ENCODE measurements at places on chromosomes 6 and 20.
A peak's percentile ranks its signal among the peaks of the same experiment; 100 is the strongest.

GRCh38 chr6:150548330-150548729 is 51.4 kb upstream of the PLEKHG1 start:
- no peak for DNase-seq

DNA sequence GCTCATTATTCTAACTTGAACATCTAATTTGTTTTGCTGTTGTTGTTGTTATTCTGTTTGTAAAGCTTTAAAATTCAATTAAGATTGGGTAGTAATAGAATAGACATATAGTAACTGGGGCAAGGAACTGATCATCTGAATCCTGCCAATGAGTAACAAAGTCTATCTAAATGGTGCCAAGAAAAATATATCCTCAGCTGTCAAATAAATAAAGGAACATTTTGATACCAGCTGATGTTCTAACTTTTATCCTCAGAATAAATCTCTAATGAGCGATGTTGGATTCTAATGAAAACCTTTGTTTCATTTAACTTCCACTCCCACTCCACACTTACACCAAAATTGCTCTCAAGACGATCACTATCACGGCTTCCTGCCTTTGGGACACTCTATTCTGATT is 210.9 kb downstream of the TINAG start:
- DNase-seq, result no peak

- no peak for DNase-seq
Observed at GRCh38 chr6:147035886-147036285, 168.3 kb upstream of the STXBP5 start.

DNA sequence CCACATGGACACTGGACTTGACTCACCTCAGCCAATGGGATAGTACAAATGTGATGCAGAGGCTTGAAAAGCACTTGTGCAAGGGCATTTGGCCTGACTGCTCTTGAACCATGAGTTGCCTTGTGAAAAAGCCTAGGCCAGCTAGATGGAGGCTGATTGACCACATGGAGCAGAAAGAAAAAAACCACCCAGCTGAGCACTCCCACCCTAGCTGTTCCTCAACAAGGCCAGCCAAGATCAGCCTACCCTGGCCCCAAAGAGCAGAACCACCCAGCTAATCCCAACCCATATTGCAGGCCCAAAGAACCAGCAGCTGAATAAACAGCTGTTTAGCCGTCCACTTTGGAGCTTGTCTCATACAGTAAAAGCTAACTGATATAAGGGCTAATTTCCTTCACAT is 36.7 kb downstream of the PXDC1 start:
- DNase-seq, result no peak

DNA sequence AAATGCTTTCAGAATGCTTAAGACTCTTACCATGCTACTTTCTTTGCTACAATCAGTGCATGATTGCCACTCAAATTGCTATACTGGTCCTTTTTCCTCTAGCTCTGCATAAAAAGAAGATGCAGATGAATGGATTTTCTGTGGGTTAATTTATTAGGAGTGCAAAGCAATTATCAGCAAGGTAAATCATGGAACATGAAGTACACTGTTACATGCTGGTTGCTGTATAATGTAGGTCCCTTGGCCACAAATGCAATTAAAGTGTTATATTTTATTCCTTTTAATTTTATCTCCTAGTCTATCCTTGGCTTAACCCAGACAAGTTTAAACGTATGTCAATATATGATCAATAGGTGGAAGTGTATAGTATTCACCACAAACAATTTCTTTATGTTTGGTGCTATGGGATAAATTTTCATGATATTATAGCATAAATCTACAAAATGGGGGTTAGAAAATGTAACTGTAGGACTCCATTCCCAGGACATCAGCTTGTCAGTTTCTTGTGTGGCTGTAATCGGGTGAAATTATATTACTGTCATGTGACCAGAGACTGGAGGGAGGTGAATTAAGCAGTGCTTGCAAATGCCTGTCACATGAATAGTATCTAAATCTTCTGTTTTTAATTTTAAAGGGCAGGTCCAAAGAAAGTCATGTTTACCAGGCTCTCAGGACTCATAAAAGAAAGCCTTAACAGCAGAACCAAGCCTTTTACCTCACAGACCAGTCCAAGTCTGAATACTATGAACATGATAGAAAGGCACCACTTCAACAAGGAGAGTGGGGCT is 176.9 kb upstream of the ID4 start:
- no peak for DNase-seq

GRCh38 chr6:107186047-107186446 is 70.7 kb upstream of the BEND3 start:
- no peak for DNase-seq

DNA sequence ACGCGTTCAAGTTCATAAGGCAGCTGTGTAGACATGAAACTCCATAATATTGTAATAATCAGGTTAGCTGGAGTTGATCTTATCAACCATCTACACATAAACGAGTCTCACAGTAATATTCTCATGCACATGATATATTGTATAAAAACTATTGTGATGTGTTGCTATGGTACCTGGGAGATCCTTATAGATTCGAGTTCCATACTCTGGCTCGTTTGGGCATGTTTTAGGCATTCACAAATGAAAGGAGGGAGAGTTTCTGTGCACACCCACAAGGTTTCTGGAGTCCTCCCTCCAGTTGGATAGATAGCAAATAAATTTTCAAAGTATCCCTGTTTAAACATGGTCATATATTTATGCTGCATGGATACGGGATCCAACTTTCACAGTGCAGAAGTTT is 567.5 kb upstream of the SLC35B3 start:
- no peak for DNase-seq

DNA sequence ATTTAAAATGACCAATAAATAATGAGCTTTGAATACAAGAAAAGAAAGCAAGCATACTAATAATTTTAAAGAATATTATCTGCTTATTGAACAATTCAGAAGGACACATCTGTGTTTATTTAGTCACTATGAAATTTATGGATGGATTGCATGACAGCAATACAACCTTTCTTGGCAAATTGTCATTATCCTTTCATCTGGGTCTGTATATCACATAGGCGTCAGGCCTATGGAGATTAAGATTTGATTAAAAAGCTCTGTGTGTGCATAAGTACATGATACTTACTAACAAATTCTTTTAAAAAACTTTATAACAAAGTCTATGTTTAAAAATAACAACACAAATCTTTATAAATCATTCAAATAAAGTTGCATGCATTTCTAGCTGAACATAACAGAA is 1394.4 kb downstream of the KHDRBS2 start:
- DNase-seq, result no peak

- DNase-seq, result no peak
Observed at GRCh38 chr6:83459663-83460062, 28.8 kb upstream of the ME1 start.

DNA sequence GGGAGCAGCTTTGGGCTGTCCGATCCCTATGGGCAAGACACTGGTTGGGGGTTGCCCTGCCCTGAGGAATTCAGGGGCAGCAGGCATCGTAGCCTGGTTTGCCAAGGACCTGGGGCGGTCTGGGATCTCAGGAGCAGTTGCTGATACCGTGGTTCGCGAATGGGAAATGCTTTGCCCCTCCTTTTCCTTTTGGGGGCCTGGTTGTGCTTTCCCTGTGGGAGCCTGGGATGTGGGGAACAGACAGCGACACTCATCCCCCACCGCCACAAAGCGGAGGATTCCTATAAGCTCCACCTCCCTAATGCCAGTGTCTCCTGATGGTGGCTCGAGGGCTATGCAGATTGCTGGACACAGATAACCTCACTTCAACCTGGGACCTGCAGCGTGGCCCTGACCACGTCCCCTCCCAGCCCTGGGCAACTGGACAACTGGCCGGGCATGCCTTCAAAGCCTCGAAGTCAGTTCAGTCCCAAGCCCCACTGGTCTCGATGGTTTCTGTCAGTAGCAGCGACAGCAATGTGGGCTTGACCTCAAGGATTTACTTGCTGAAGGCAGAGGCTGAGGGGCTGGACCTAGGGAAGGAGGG is 3.3 kb downstream of the CEBPB start:
- no peak for DNase-seq

GRCh38 chr6:2970034-2970685 is 1.2 kb downstream of the SERPINB6 start:
- no peak for DNase-seq

DNA sequence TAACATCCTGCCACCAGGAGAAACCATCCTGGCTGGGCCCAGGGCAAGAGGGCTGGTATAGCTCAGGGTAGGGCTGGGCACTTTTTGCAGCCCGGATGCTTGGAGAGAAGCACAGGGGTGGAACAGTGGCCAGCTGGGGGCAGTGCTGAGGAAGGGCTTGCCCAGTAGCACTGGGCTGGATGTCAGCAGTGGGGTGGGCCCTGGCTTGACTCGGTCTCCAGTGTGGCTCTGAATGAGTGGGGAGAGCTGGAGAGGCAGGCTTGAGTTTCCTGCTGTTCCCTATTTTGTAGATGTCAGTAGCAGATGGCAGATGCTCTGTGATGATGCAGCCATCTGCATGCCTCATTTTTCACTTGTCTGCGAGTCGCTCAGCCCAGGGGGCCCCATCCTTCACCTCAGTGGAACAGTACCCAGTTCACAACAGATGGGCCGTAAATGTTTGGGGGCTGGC is 56.3 kb upstream of the TULP1 start:
- DNase-seq, result peak; percentile 7

GRCh38 chr6:170152989-170153388 is 137.9 kb downstream of the DLL1 start:
- no peak for DNase-seq

DNA sequence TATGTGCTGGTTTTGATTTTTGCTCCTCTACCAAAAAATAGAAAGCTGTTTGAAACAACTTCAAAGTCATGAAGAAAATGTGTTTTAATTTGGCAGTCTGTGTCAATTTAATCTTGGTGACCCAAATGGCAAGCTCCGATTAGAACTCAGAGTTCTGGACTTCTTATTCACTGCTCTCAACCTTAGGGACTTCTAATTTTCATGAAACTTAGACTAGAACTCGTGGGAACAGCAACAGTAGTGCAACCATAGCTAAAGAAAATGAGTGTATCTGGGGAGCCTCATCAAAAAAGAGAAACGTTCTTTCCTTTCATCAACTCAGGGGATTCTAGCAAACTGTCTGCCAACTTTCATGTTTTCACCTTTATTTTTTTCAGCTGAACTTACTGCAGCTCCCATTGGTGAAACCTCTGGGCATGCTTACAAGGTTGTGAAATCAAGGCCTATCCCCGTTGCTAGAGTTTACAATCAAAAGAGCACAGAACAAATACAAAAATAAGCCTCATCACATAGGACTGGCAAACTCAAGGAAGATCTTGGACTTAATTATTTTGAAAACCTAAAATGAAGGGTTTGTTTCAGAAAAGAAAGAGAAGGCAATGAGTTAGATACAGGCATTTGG is 114.0 kb upstream of the HSF2 start:
- DNase-seq, result no peak

DNA sequence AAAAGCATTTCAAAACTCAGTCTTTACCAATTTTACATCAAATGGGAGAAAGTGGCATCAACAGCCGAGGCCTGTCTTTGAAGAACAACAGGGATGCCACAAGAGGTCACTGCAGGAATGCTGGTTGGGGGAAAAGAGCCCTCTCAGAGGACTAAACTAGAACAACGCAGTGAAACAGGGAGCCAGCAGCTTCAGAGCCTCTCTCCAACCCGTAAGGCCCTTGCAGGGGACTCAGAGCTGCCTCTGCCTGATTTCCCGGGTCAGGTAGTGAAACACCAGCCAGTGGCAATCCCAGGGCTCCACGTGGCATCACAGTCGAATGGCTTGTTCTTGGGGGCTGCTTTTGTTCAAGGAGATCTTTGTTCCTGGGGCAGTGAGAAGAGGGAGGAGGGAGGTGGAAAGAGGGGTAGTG is 55.0 kb upstream of the KCNK16 start:
- no peak for DNase-seq

DNA sequence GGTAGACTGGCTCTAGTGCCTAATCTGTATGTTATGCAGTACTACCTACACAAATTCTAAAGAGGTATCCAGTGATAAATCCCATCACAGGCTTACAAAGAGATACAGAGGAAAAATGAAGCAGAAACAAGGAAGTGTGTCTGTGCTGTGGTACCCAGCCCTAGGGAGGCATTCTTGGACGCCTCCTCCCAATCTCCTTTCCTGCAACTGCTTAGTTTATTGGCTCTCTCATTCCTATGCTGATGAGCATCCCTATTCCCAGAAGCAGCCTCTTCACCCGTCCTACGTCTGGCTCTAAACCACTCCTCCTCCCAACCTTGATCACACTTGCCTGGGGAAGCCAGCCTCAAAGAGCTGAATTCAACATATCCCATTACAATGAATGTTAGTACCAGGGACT is 34.5 kb upstream of the TGM6 start:
- DNase-seq, result no peak

DNA sequence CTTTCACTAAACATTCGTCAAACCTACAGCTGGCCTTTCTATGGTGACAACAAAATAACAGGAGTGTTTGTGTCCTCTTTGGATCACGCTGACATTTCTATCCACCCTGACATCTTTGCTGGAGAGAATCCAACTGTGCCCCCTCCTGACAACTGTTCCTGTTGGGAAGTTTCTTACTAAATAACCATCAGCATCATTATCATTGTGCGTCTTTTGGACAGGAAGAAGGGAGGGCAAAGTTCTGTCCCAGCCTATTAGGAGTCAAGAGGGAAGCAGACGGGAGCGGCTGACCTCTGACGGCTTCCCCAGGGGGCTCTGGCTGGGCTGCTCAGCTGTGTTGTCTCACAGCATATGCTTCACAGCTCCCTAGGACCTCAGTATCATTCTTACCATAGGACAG is 195.9 kb upstream of the SULF2 start:
- DNase-seq, result no peak

DNA sequence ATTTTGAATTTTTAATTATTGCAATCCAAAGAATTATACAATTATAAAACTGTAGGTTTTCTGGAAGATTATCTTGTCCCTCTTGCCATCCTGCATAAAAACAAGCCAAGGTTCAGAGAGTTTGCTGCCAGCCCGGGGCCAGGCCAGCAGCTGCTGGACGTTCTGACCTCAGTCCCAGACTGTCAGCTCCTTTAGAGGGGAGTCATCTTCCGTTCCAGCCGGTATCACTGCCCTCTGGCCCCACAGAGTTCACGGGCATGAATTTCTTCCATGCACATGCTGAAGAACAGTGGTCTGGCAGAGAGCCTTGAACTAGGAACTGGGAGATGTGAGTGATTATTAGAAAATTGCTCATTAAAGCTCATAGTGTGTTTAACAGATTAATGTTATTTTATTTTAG is 130.4 kb upstream of the QKI start:
- no peak for DNase-seq

DNA sequence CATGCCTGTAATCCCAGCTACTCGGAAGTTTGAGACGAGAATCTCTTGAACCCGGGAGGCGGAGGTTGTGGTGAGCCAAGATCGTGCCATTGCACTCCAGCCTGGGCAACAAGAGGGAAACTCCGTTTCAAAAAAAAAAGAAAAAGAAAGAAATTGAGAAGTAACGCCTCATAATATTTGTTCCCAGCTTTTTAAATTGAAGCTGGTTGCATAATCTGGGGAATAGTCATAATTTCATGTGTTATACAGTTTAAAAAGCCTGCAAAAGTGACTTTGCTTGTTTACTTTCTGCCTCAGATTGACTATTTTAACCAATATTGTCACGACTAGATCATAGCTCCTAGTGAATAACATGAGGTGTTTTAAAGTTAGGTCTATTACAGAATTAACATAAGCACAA is 7.2 kb downstream of the FAM217B start:
- no peak for DNase-seq

Measured in activated CD8-positive, alpha-beta memory T cell treated with anti-CD3 and anti-CD28 coated beads for 1 hour (primary cell).